ENCODE measurements at places on chromosomes 13 and 19.

- no peak for DNase-seq
Observed at GRCh38 chr19:18532168-18532890, 10.5 kb upstream of the ELL start.

GRCh38 chr19:15288146-15288963 is 44.0 kb downstream of the BRD4 start:
- DNase-seq = no peak

- DNase-seq = no peak
Observed at GRCh38 chr13:22316494-22317025, 645.7 kb downstream of the FGF9 start.

- DNase-seq = no peak
Observed at GRCh38 chr19:16928916-16929315, 40.1 kb downstream of the F2RL3 start.

GRCh38 chr19:44512326-44513298 is 12.3 kb upstream of the ZNF180 start:
- no peak for DNase-seq

DNA sequence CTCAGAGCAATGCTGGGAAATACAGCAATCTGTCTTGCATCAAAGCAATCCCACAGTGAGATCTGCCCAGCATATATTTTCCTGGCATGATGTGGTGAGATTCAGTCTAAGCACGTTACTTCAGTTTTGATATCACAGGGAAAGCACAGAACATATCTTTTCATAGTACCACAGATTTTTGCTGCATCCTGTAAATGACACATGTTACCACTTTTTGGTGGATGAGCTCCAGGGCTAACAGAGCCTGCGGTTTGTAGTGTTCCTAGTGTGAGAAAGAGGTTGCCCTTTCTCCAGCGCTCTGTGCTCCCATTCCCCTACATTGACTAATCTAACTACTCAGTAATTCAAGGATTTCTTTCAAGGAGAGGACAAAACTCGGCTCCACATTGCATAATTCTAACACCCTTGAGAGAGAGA is 409.0 kb downstream of the GPC6 start:
- no peak for DNase-seq

GRCh38 chr13:51324714-51325420 is 14.6 kb upstream of the SERPINE3 start:
- DNase-seq = no peak

GRCh38 chr19:18144906-18145305 is 8.1 kb upstream of the PIK3R2 start:
- DNase-seq = no peak

DNA sequence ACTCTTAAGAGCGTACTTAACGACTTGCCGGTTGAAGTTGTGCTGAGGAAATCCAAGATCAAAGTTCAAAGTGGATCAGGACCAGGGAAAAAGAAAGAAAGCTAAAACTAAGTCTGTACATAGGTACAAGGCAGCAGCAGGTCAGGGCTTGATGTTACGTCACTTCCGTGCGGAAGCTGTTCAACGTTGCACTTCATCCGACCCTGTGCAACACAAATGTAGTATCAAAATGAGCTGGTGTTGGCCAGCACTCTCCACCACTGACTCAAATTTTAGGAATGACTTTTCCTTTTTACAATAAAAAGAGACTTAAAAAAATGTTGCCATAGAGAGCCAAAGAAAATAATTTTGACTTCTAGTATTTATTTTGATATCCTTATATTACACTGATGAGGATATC is 1315.4 kb downstream of the EFNB2 start:
- no peak for DNase-seq

DNA sequence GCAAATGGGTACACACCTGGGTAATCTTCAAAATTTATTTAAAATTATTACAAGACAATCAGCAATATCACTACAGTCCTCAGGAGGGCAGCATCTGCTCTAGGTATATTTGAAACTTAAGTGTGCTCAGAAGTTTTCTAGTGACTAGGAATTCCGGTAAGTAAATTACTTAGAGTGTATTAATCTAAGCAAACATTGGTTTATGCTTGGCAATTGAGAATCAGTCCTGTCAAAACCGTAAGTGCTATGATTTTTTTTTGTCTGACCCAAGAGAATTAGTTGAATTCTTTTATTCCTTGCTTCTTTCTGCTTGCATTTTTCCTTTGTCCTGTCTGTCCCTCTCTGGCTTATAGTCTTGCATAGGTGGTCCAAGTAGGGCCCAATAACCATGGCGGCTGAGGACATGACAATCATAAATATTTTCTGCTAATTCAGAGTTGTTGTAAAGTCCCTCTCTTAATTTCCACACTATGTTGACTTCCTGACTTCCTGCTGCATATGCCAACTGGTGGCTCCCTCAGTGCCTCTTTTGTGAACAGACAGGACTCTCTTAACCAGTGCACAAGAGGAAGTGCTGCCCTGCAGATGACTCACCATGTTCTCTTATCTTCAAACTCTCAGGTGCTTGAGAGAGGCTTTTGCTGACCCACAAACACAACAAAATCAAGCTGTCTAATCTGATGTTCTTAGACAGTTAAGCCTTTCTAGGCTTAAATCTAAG is 82.2 kb downstream of the SLAIN1 start:
- DNase-seq = peak; percentile 51

GRCh38 chr13:28282451-28282850 is 144.1 kb downstream of the PAN3 start:
- peak; percentile 37 for DNase-seq

DNA sequence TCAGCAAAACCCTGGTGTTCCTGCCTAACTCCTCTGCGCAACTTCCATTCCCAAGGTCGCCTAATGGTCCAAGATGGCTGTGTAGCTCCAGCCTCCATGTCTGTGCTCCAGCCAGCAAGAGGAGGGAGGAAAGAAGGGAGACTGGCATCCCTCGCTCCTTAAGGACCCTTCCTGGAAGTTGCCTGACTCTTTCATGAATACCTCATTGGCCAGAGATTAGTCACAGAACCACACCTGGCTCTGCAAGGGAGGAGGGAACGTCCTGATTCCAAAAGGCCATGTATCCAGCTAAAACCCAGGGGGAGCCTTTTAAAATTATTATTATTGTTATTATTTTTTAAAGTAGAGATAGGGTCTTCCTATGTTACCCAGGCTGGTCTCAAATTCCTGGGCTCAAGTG is 4.8 kb downstream of the KCNK6 start:
- no peak for DNase-seq

GRCh38 chr19:56995303-56995702 is 124.5 kb upstream of the USP29 start:
- DNase-seq = no peak

GRCh38 chr13:26629260-26629825 is 71.9 kb downstream of the WASF3 start:
- no peak for DNase-seq

- peak; percentile 65 for DNase-seq
Observed at GRCh38 chr19:57465680-57466381, 8.9 kb upstream of the VN1R1 start.

GRCh38 chr19:17357078-17357666 is 19.8 kb downstream of the GTPBP3 start:
- DNase-seq = no peak

DNA sequence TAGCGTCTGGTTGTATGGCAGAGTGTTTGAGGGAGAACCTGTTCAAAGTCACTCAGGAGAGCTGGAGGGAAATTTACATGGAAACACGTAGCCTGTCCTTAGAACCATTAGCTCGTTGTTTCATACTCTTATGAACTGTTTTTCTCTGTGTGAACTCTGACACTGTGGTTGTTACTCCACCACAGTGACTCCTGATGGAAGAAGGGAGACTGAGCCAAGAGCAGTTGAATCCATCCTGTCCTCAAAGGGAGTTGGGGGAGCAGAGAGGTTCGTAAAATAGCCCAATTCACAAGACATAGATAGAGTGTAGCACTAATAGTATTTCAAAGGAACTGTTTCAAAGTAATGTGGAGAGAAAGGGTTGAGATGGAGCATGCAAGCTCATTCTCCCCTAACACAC is 964.8 kb downstream of the PCDH9 start:
- no peak for DNase-seq

- peak; percentile 89 for DNase-seq
Observed at GRCh38 chr19:17555929-17556813, 722 bp downstream of the COLGALT1 start.

- no peak for DNase-seq
Observed at GRCh38 chr13:109281903-109282635, 504.3 kb downstream of the IRS2 start.

DNA sequence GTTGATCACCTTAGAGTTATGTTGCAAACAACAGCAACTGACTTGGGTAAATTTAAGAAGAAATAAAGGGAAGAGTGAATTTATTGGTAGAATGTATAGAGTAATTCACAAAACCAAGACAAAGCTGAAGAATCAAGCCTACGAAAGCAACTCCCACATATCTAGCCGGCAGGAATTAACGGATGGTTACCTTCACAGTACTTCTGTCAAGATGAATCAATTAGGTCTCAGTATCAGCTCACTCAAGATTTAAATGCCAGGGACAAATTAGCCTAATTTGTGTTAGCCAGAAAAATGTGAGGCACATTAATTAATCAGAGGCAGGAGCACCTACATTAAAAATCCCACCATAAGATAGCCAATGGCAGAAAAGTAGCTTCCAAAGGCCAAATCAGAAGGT is 10.7 kb downstream of the KPNA3 start:
- no peak for DNase-seq

- DNase-seq = peak; percentile 21
Observed at GRCh38 chr19:8004723-8005513, 523 bp downstream of the ELAVL1 start.

DNA sequence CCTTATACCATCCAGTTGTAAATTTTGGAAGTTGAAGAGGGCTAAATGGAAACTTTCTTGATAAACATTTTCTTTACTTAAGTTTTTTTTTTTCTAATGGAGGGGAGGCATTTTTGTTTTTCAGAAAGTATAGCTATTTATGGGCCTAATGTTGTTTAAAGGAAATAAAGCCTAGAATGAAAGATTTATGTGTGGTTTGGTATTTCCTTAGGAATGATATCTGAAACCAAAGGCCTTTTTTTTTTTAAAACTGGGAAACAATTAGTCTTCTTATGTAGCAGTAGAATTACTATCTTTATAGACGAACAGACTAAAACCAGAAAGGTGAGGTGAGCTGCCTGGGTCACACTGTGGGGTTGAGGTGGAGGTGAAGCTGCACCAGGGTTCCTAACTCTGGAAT is 80.1 kb downstream of the ESD start:
- DNase-seq = no peak

- DNase-seq = no peak
Observed at GRCh38 chr13:108034909-108035410, 180.4 kb downstream of the LIG4 start.
